ENCODE measurements at places on chromosomes 13 and 19.

DNA sequence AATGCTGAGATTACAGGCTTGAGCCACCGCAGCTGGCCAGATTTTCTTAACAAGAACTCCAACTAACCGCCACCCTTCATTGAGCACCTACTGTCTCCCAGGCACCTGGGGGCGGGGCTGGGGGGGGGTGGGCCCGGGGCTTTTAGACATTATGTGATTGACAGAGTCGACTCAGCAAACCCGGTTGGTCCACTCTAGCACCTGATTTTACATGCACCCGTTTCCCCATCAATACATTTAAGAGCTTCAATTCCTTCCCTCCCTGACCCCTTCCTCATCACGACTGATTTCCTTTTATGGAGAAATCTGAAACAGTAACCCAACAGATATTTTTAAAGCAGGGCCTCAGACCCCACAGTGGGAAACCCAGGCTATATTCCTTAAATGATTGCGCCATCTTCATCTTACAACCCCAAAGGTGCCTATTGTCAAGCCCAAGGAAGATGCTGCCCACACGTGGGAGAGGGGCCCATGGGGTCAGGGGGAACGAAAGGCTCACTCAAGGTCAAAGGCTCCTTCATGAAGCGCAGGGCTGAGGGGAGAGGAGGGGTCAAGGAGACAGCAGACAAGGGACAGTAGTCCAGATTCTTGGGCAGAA is 1.8 kb downstream of the INSR start:
- DNase-seq = no peak

GRCh38 chr13:95457294-95457693 is 95.2 kb upstream of the CLDN10 start:
- no peak for DNase-seq

DNA sequence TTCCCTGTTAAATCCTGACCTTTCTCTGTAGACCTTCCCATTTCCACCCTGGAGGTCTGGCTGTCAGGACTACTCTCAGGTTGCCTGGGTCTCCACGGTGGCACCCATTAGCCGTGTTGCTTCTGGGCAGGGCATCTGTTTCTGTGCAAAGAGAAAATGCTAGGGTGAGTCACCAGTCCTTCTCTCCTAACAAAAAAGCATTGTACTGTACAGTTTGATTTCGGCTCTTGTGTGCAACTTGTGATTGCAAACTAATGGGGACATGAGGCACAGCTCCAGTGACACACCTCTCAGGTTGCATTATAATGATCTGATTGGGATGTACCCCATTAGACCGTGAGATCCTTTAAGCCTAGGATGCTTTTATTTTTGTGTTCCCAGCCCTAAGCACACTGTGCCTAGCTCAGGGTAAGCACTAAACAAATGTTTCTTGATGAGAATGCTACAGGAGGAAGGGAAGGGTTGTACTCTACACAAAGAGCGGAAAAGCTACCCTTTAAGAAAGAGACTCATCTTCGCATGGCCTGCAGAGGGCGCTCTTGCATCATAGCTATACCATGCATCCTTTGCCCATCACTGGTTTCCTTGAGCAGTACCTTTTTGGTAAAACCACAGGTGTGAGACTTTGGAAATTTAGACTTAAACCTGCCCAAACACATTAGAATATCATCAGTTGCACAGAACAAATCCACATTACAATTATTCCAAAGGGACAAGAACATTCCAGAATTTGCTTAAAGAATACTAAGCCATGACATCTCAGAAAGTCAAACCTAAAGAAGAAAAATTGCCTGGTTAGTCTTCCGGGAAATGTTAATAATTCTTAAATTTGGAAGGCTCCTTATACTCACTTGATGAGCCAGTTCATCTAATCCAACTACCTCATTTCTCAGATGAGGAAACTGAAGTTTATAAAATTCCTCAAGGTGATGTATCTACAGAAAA is 20.3 kb upstream of the TRIM13 start:
- peak; percentile 55 for DNase-seq

- DNase-seq = no peak
Measured at GRCh38 chr19:46381756-46382345, 31.5 kb downstream of the CCDC8 start.

DNA sequence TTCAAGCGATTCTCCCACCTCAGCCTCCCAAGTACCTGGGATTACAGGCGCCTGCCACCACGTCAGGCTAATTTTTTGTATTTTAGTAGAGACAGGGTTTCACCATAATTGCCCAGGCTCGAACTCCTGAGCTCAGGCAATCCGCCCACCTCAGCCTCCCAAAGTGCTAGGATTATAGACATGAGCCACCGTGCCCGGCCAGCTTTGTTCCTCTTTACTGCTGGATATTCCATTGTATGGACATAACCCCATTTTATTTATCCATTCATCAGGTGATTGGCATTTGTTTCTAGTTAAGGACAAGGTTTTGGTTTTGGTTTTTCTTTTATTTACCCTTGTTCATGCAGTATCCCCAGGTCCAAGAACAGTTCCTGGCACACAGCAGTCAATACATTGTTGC is 4.1 kb upstream of the RPS9 start:
- DNase-seq = no peak

DNA sequence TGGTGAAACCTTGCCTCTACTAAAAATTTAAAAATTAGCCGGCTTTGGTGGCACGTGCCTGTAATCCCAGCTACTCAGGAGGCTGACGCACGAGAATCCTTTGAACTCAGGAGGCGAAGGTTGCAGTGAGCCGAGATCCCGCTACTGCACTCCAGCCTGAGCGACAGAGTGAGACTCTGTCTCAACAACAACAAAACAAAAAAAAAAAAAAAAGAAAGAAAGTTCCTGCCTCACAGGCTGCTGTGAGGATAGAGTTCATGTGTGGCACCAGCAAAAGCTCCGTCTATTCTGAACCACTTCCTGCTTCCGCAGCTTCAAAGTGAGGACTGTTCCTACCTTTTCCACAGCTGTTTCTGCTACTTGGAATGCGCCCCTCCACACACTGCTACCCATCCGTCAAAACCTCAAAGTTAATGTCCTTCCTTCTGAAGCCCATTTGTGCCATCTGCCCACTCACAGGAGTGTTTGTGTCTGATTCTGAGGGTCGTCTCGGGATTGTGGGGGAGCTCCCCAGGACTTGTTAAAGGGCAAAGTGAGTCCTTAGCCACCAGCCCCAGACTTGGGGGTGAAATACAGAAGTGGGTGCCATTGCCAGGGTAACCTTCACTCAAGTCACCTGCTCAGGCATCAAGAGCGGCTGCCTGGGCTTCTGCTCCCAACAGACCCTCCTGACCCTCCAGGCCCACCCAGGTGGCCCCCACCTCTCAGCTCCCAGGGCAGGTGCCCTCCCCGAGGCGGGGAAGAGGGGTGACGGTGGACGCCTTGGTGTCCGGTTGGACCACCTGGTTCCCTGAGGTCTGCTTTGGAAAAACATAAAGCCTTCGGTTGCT is 2.9 kb downstream of the MFSD12 start:
- no peak for DNase-seq

GRCh38 chr13:53885997-53886396 is 857.4 kb downstream of the OLFM4 start:
- no peak for DNase-seq

GRCh38 chr19:47780215-47780551 is 1.7 kb downstream of the SELENOW start:
- DNase-seq = no peak

GRCh38 chr13:23950736-23951510 is 53.6 kb upstream of the C1QTNF9B start:
- DNase-seq = no peak

All from hepatic stellate cell (primary cell).